CD4-positive, alpha-beta T cell treated with Interleukin-21 for 1 hour (primary cell): ENCODE measurements at places on chromosomes 4 and X.

DNA sequence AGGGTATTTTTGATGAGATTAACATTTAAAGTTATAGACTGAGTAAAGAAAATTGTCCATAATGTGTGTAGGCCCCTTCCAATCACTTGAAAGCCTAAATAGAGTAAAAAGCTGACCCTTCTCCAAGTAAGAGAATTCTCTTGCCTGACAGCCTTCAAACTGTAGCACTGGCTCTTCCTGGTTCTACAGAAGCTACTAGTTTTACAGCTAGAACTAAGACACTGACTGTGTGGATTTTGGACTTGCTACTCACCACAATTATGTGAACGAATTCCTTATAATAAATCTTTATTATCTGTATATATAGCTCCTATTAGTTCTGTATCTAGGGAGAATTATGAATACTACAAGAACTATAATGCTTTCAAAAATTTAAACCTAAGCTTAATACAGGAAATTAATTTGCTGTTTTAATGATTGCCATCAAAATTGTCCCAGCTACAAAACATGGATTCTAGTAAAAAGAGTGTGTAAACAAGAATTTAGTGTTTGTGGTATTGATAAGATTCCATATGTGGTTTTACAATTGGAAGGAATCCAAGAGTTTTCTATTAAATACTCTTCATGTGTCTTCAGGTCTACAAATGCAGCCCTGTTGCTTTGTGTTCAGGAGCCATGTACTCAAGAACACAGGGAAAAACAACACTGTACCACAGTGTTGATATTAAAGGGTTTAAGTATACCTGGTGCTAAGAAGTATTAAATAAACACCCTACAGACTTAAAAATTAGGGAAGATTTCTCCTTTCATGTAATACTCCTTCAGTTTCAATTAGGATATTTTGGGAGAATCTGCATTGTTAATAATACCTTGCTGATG, 366.5 kb downstream of the CXXC4 start:
- no peak for DNase-seq

- DNase-seq, result no peak
Observed at GRCh38 chr4:70392057-70392776, 5.5 kb upstream of the OPRPN start.

GRCh38 chr4:88481537-88481936, 24.6 kb downstream of the HERC5 start:
- no peak for DNase-seq

- DNase-seq, result no peak
Observed at GRCh38 chr4:73230865-73231517, 27.6 kb downstream of the ANKRD17 start.

DNA sequence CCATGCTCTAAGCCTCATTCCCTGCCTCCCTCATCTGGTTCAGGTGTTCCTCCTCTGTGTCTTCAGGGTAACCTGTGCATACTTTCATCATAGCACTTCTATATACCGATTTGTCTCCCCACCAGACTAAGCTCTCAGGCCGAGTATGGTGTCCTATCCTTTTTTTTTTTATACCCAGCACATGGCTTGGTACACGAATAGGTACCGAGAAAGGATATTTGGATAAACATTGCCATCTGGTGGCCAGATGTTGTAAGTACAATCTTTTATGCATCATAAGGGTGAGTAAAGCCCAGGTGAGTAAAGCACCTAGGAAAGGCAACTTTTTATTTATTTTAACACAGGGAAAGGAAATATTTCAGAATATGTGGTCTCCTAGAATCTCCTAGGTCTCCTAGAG, 68.4 kb downstream of the MID2 start:
- peak; percentile 65 for DNase-seq

DNA sequence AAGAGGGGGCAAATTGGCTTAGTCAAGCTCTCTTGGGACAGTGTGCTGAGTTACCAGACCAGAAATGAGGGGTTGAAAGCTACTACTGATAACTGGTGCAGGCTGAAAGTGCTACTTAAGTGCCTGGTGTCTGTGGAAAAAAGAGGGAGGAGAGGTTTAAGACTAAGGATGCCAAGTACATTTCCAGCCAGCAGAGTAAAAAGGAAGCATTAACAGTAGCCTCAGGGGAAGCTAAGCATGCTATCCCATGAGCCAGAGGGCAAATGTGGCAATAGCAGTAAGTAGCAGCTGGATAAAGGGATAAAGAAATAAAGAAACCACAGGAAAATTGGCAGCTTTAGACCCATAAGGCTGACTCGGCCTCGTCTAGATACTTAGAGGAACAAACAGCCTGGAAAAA, 196.3 kb upstream of the MAB21L2 start:
- DNase-seq, result no peak

GRCh38 chr4:102139132-102139573, 206.1 kb downstream of the SLC39A8 start:
- no peak for DNase-seq

GRCh38 chr4:40596522-40596921, 33.1 kb downstream of the RBM47 start:
- no peak for DNase-seq

DNA sequence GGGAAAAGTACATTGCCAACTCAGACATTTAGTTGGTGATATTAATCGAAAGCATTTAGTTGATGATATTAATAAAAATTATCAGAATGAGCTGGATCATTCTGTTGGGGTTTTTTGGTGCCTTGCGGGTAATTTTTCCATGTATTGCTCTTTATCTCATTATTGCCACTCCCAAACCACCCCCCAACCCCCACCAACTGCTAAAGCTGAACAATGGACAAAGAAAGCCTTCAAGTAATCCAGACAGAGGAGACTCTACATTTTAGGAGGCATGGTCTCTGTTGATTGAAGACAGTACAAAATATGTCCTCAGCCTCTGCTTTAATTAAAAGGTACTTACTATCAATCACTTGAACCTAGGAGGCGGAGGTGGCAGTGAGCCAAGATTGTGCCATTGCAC, 22.5 kb downstream of the PDK3 start:
- no peak for DNase-seq

DNA sequence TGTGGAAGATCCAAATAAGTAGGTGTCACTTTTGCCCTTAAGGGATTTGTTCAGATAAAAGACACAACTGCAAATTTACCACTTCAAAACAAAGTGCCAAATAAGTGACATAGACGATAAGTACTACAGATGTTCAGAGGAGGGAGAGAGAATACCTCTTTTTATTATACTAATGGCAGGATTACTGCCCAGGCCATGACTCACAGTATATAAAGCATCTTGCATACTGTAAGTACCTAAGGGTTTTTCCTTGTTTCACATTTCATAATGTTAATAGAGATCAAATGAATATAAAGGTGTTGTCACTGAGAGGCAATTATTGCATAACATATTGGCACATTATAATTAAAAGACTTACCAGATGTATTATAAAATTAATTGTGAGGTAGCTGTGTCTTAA, 46.4 kb downstream of the PTPN13 start:
- no peak for DNase-seq

DNA sequence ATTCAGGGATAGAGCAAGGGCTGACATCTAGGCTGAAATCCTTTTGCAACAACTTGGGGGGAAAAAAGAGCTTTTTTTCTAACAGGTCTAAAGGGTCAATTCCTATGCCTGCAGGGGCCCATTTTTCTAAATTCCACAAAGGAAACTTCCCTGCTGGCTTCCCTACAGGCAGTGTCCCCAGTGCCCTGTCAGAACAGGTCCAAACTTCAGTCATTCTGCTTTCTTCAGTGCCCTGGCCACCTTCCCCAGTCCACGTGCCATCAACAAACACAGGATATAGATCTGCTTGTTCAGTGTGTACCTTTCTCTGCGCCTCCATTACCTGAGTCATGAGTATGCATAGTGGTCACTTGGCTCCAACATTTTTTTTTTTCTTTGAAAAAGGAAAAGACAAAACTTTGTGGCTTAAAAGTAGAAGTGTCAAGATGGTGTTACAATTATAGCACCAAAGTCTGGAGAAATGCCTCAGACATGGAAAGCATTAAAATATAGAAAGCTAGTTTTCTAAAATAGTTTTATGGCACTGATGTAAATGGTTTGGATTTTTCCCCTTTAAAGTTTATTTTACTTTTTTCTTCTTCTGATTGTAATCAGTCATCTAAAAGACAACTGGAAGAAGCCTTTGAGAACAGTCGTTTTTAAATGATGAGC, 84.0 kb upstream of the JADE1 start:
- no peak for DNase-seq

- no peak for DNase-seq
Observed at GRCh38 chr4:789571-790465, 36.1 kb downstream of the CPLX1 start.

DNA sequence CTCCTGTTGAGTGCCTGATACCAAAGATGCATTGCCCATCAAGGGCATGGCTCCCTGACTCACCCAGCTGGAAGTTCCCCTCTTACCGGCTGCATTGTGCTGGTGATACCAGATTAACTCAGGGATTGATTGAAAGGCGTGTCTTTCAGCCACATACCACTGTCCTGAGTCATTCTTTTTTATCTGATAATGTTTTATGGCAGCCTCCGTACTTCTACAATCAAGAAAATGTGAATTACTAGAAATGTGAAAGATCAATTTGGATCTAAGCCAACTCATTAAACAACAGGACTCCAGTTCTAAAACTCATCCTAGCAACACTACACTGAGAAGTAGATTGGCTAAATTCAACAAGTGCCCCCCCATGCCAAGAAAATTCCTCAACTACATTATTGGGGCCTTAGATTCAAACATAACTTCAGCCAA, 40.0 kb downstream of the TXK start:
- DNase-seq, result no peak

DNA sequence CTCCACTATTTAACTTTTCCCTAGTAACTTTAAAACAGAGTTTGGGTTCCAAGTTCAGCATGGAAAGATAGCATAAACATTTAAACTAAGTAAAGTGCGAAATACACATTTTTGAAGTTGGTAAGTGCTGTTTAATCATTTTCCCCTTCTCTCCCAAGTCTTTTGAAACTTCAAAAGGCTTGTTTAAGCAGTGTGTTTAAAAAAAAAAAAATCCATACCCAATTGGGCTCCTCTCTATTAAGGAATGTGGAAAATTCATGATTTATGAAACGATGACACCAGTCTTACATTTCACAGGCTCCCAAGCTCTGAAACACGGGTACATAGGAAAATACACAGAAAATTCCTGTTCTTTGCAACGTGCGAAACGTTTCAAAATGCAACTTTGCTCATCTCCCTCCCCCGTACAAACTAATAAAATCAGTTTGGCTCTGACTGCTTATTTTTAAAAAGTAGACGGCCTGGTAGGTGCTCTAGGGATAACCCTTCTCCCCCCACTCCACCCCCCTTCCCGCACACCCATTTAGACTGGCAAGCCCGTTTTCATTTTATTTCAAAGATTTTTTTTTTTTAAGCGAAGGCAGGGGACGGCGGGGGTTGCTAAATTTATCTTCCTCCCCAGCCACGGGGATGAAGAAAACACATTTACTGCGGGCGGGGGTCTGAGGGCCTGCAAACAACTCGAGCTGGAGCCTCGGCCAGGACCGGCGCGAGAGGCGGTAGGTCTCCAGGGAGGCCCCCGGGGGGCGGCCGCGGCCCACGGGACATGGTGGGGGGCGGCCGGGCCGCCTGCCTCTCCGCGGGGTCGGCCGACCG, 786 bp upstream of the ZFX start:
- peak; percentile 43 for DNase-seq

DNA sequence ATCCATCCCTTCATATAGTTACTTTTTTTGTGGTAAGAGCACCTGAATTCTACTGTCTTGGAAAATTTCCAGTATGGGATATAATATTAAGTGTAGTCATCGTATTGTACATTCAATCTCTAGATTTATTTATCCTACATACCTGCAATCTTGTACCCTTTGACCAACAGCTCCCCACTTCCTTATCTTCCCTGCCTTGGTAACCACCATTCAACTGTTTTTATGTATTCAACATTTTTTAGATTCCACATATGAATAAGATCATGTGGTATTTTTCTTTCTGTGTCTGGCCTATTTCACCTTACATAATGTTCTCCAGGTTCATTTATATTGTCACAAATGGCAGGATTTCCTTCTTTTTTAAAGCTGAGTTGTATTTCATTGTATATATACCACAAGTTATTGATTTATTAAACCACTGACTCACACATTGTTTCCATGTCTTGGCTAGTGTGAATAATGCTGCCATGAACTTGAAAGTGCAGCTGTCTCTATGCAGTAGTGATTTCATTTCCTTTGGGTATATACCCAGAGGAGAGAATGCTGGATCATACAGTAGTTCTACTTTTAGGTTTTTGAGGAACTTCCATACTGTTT, 572.5 kb downstream of the MAGEB5 start:
- no peak for DNase-seq

GRCh38 chrX:56813318-56813837, 84.3 kb downstream of the NBDY start:
- peak; percentile 64 for DNase-seq

DNA sequence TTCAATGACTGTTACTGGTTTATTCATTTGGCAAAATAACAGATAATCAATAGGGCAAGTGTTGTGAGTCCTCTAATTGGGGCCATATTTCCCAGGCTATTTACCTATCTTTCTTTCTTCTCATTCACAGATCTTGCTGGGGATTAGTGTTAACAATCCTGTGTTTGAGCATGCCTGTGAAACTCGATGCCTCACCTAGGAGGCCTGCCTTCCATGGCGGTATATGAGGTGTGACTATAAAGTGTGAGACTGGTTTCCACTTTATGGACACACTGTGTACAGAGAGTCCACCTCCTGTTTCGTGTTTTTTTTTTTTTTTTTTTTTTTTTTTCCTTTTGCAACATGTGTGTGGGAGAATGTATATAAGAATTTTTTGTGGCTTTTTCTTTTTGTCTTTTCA, 199.3 kb downstream of the BMPR1B start:
- DNase-seq, result no peak

- DNase-seq, result no peak
Observed at GRCh38 chrX:40544343-40545266, 36.2 kb upstream of the ATP6AP2 start.

DNA sequence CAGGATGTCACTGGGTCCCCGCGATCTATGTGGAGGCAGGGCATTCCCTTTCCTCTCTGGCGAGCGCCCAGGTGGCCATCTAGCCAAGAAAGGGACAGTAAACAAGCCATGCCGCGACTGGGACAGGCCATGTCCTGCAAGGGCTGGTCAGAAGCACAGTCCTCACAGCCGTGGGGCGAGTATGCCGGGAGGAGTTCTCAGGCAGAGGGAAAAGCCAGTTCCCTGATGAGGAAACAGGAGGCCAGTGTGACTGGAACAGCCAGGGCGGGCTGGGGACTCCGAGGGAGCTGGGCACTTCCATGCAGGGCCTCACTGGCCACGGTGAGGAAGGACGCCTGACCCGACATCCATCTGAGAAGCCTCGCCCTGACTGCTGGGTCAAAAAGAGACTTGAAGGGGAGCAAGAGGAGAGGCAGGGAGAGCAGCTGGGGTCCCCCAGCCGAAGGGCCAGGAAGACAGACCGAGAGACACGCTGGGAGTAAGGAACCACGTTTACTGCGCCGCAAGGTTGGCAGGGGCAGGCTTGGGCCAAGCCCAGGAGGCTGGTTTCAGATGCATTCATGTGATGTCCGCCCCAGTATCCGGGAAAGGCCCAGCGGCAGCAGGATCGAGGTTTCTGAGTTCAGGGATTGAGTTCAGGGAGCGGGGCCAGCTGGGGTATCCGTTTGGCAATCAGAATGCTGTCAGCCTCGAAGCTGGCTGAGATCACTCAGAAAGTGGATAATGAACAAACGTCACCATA, 15.0 kb downstream of the CFAP99 start:
- DNase-seq, result no peak

- DNase-seq, result no peak
Observed at GRCh38 chr4:7620086-7620813, 185.5 kb upstream of the PSAPL1 start.

GRCh38 chr4:72205298-72205697, 173.5 kb downstream of the NPFFR2 start:
- no peak for DNase-seq
